ENCODE measurements at places on chromosomes 7 and 10.

DNA sequence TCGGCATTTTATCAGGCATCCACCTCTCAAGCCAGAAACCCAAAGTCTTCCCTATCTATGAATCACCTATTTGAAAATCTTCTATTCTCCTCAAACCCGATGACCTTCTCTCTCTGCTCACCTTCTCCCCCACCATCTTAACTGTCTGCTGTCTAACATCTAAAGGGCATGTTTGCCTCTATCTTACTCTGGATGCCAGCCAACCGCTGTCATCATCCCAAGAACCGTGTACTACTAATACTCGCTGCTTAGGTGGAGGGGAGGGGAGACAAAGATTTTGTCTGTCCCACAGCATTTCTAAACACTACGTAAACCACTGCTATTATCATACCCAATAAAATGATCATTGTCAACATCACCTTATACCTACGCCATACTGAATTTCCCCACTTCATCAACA, 29.5 kb downstream of the PAXIP1 start:
- DNase-seq: no peak

DNA sequence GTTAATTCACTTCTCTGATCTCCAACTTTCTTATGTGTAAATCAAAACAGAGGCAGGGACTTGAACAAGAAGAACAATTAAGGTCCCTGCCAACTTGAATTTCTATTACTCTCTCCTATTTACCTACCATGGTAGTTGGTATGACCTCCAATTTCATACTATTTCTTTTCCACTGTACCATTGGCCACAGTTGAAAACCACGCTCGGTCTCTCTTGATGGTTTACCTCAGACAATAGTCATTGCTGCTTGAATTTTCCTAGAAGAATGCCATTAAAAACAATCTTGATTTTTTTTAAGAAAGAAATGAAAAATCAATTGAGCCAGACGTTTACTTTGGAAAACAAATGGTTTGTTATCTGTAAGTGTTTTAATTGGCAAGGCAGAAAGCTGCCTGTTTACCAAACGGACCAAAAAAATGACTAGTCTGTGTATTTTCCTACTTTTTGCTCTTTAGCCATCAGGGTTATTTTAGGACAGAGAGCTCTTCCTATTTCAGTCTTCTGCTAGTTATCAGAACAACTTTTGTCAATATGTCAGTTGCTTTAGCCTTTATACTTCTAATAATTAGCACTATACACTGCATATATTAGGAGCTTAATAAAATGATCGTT, 157.5 kb upstream of the PLXDC2 start:
- DNase-seq: no peak

- DNase-seq: no peak
These were observed 64.4 kb downstream of the GRM3 start for GRCh38 chr7:86708031-86708680.

DNA sequence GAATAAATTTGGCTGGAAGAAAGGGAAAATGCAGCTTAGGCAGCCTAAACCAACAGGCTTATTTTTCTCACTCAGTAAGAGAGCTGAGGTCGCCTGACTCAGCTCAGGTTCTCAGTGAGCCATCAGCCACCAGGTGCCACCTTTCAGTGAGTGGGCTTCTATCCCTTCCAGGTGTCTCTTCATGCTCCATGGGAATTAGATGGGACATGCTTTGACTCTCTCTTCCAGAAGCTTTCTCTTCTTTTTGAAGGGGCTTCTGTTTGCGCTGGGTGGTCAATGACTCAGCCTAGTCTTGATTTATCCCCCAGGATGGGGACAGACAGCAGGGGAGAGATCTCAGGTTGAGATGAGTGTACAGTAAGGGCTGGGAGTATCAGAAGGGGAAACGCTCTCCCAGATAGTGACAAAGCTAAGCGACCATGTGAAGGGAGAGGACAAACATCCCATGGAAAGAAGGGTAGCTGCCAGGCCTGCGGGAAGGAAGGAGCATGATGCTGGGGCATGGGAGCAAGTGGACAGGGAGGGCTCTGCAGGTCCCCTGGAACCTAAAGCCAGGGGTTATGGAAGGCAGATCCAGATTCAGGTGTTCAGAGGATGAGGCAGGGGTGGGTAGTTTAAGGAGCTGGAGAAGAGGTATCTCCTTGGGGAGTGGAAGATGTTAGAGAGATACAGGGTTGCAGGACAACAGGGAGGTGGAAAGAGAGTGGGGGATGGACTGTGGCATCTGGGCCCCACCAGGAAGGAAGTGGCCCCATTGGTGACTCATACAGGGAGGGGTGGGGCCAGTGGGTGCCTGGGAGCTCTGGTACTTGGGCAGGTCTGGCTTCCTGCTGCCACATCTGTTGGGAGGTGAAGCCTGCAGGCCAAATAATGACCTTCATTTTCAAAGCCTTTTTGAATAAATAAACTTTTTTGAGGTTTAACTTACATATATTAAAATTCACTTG, 32.5 kb downstream of the OGDH start:
- DNase-seq: peak; percentile 56

DNA sequence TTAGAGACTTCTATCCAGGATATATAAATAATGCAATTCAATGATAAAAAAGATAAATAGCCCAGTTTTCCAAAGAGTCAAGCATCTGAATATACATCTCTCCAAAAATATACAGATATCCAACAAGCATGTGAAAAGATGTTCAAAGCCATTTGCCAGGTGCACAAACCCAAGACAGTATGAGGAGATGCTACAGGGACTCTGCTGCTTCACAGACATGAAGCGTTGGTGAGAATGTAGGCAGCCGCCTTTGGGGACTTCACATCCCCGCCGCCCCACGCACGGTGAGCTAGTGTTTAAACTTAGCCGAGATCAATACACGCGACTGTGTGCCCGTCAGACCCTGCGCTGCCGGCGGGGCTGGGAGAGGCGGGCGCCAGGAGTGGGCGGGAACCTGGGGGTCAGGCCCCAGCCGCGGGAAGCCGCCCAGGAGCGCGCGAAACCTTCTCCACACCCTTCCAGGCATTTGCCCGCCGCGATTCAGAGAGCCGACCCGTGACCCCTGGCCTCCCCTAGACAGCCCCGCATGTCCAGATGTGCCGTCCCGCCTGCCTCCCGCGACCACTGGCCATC, 927 bp upstream of the ALOX5 start:
- DNase-seq: no peak

All from stimulated activated CD8-positive, alpha-beta memory T cell treated with anti-CD3 and anti-CD28 coated beads, Interleukin-7, amount 100 ng/mL, for 1 hour (primary cell).